ENCODE measurements at places on chromosomes 1 and 21.

DNA sequence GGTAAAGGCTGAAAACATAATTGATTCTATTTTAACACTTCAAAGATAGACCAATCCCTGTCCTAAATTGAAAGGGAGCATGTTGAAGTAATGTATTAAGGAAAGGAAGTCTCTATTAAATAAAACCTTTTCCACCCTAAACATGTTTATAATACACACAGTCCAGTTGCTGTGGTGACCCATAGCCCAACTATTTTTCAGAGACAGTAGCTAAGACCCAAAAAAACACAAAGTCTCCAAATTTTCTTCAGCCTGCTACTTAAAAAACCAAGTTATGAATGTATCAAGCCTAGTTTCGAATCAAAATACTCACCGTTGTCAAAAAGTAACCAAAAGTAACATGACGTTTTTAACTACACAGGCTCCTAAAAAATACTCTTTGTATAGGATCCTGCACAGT is 1.6 kb downstream of the ELK4 start:
- no peak for DNase-seq

- DNase-seq = no peak
Observed at GRCh38 chr1:223426936-223427335, 33.7 kb downstream of the CCDC185 start.

- peak; percentile 61 for DNase-seq
Observed at GRCh38 chr1:16971341-16972188, 8.9 kb downstream of the MFAP2 start.

DNA sequence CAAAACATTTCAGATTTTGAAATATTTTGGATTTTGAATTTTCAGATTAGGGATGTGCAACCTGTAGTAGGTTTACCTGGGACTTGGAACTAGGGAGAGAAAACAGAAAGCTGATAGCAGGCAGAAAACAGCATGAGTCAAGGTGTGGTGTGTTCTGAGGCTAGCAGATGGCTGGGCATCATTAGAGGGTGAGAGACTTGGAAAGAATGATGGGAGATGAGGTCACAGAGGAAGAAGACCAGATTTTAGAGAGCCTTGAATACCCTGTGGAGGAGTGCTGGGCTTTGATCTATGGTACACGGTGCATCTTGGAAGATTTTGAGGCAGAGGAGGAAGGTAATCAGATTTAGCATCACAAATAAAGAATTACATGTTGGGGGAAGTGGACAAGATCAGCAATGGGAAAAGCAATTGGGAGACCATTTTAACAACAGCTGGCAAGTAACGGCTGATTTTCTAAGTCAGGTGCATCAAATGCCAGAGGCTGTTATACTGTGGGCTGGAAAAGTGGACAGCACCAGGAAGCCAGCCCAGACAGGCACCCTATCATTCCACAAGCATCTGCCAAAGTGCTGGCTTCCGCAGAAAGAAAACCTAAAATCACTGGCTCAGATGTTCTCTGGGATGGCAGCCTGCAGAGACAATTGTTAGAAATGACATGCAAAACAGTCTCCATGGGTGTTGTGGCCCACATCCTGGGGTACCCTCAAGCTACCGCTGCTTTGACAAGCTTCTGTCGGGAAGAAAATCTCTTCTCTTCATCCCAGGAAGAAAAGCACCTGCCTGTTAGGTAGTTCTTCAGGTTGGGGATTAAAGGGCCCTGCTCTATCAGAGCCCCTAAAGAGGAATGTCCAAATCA is 30.9 kb upstream of the CAMK1G start:
- no peak for DNase-seq

GRCh38 chr21:33334824-33335223 is 10.1 kb downstream of the IFNAR1 start:
- DNase-seq = no peak

DNA sequence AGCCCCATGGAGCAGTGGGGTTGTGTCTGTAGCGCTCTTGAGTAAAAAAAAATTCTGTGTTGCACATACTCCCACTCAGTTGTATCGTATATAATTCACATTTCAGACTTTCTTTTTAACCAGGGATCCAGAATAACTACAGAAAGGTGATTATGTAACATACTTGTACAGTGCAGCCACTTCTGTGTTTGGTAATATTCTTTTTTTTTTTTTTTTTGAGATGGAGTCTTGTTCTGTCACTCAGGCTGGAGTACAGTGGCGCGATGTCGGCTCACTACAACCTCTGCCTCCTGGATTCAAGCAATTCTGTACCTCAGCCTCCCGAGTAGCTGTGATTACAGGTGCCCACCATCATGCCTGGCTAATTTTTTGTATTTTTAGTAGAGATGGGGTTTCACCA is 82.4 kb upstream of the MACF1 start:
- DNase-seq = no peak

- no peak for DNase-seq
Observed at GRCh38 chr21:36541721-36542139, 61.8 kb upstream of the CLDN14 start.

- no peak for DNase-seq
Observed at GRCh38 chr1:47724432-47724999, 272.7 kb downstream of the TRABD2B start.

DNA sequence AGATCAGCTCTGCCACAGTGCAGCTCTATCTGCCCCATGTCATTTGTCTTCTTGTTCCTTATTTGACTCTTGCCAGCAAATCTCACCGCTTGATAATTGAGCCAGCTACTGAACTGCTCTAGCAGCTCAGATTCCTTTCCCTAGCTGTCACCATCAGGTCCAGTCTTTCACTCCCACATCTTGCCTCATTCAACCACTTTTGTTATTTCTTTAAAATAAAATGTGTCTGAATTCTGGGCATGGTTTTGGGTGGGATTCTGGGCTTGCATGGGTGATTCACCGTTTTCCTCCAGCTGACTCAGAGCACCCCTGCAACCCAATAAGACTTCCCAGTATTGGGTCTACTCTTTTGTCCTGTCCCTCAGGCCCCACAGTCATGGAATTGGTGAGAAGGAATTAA is 215.7 kb downstream of the DSCAM start:
- no peak for DNase-seq

DNA sequence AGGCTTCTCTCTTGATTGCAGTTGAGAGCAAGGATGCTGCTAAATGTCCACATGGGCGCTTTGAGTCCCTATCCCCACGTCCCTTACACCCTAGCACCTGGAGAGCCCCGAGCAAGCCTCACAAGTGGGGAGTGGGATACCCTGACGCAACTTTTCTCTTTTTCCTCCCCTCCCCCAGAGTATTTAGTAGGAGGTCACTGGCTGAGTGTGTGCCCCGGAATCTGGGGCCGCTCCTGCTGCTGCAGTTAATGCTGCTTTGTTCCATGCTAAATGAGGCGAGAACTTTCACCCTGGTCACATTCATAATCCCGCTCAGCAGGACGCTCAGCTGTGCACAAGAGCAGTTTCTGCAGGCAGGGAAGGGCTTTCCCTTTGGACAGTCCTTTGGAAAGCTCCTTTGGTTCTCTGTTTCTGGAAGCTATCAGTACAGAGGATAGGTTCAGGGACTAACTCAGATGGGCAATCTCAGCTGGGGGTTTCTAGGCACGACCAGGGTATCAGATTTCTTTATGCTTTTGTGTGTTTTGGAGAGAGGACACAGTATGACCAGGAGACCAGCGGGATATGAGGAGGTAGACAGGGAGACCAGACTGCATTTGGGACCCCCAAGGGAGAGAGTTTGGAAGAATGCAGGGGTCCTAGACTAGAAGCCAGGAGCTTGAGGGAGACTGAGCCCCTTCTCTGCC is 75.9 kb downstream of the NOS1AP start:
- DNase-seq = peak; percentile 53

GRCh38 chr1:21294266-21294989 is 4.2 kb upstream of the ECE1 start:
- DNase-seq = no peak

DNA sequence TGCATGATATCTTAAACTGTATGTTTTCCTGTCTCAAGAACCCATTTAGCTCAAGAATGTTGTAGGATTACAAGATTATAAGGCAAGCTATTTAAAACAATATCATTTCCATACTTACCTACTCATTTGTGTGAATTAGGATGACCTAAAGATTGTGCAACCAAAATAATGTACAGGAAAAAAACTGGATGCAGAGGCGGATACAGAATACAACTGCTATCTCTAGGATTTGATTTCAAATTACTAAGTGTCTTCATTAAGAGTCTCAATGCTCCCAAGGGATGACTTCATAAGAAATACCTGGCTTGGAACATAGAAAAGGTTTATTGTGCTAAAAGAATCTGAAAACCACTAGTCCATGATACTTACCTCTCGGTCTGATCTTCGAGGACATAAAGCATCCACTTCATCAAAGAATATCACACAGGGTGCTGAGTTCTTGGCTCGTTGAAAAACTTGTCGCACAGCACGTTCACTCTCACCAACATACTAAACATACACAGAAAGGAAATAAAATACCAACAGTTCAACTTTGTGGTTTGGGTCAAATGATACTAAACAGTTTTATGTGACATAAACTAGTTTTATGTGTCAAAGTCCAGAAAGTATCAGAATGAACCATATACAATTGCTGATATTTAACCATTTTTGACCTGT is 54.9 kb downstream of the NVL start:
- no peak for DNase-seq

GRCh38 chr21:28078126-28078525 is 914.6 kb downstream of the LTN1 start:
- no peak for DNase-seq
